Esophagus squamous epithelium (tissue), 5 donors: ENCODE measurements at places on chromosomes 12 and 14.

DNA sequence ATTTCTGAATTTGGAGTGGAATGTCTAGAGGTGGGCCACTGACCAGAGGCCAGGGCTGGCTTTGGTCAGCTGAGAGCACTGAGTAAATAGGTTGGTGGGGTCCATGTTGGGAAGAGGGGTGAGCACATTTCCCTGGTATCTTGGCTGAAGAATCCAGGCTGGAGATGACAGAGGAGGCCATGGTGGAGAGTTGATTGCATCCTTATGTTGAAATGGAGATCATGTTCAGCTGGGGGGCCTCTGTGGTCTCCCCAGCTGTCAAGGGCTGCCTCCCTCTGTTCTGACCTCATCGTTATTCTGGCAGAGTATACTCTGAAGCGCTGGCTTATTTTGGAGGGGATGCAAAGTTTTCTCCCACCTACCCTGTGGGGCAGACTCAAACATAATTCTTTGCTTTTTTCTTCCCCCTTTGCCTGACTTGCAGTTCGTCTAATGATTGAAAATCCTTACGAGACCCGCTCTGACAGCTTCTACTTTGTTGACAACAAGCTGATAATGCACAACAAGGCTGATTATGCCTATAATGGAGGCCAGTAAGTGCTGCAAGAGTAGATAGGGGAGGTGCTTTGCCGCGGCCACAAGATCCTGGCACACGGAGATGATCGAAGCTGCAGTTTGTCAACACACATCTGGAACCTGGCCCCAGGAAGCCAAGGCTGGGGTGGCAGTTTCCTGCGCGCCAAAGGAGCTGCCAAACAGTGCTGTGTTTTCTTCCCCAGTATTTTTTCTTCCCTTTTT lies 6.0 kb upstream of the ACADS start:
- no peak for DNase-seq

- no peak for DNase-seq
These were observed 40.9 kb downstream of the SLC4A8 start for GRCh38 chr12:51465491-51465890.

- DNase-seq, result no peak
These were observed 84.8 kb downstream of the PRKCH start for GRCh38 chr14:61406198-61406597.

- DNase-seq, result no peak
These were observed 498 bp downstream of the PIANP start for GRCh38 chr12:6699989-6700645.

- no peak for DNase-seq
These were observed 3.7 kb upstream of the PNMA1 start for GRCh38 chr14:73717711-73718417.

GRCh38 chr12:45504316-45505010 lies 225.0 kb upstream of the ARID2 start:
- no peak for DNase-seq

- no peak for DNase-seq
These were observed 8.5 kb upstream of the PLEKHH1 start for GRCh38 chr14:67524634-67524963.
